GM12891 (cell line): ENCODE measurements at places on chromosomes 5 and 9.

DNA sequence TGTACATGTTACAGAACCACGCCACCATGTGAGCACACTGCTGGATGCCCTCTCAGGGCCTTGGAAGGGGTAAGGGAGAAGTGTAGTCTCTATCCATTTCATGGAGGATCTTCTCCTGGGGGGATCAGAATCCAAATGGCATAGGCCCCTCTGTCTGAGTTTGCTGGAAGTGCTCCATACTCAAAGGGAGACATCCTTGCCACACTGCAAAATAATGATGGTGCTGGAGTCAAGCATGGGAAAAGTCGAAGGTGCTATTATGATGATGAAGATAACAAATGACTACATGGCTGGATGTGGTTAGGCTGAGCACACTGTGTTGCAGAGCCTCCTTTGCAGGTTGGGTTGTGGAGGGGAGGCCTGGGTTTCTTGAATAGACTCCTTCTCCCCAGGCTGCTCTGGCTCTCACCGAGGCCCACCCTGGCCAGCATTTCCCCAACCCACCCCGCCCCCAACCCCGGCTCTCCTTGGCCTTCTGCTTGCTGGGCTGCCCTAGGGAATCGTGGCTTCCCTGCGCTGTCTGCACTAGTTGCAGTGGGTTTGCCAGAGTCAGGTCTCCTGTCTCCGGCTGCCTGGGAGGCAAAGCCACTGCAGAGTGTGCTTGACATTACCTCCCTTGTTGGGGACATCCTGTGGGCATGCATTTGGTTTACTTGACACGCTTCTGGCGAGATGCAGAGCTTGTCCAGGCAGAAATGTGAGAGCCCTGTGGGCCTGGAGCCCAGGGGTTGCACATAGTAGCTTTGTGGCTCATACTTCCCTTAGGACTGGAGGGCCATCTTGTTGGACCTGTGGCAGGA lies 3.0 kb downstream of the MVB12B start:
- no peak for DNase-seq

- no peak for DNase-seq
Observed at GRCh38 chr5:154862766-154863165, 4.3 kb downstream of the CNOT8 start.

- no peak for DNase-seq
Observed at GRCh38 chr5:2012885-2013284, 130.2 kb upstream of the IRX4 start.

DNA sequence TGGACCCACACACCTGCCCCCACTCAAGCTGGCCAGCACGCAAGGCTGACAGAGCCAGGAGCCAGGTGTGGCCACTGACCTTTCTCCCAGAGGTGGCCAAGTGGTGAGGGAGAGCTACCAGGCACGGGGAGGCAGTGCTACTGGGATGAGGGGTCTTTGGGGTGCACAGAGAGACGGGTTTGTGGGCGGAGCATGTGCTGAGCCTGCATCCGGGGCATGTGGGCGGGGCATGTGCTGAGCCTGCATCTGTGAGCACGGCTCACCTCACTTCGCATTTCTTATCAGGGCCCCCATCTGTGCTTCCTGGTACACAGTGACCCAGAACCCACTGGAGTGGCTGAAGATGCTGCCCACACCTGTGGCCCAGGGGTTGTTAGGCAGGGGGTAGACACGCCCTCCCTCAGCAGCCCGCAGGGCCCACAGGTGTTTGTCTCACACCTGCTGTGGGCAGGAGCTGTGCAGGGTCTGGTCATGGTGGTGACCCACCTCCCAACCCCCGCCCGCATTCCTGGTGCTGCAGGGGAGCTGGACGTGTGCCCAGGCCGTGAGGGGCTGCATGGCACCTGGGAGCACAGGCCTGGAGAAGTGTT lies 21.5 kb downstream of the CCDC187 start:
- DNase-seq: no peak

DNA sequence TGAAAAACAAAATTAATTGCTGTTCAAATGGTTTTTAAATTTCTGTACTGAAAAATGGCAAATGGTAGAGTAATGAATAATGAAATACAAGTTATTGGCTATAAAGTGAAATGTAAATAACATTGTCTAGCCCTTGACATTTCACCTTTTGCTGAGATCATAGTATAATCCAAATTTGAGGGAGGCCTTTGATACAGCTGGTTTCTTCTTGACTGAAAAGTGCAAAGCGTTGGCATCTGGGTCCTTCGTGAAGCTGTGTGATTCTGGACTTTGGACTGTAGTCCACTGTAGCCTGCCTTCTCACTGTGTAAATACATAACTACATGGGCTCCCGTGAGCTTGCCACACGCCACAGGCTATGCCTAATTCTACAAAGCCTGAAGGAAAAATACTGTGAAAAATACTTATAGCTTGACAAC lies 52.3 kb downstream of the ARHGEF28 start:
- no peak for DNase-seq

- DNase-seq: no peak
Observed at GRCh38 chr9:89854715-89855475, 250.1 kb downstream of the GADD45G start.

GRCh38 chr9:92954049-92954861 lies 6.9 kb downstream of the FGD3 start:
- no peak for DNase-seq

DNA sequence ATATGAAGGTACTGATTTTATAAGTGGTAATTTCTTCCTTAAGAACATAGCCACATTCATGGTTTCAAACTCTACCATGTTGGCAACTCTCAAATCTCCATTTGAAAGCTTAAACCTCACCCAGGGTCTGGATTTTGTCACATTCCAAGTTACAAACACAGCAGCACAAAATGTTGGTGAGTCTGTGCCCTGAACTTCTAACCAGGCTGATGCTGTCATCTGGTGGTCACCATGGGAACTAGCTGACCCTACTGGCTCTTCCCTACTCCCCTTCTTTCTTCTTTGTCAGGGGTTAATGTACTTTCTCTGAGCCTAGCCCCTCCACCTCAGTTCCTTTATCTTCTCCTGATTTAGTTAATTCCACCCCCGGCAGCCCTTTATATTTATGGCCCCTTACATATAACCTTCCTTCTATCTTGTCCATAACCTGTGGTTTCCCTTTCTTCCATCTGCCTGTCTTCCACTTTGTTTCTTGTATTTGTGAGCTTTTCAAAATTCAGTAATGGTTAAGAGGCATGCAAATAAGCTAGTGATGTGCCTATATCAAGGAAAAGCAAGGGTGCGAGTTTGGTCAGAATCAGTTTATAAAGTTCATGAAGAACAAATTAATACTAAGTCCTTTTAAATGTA lies 35.9 kb downstream of the TGFBR1 start:
- DNase-seq: no peak

- DNase-seq: no peak
Observed at GRCh38 chr9:7490317-7491108, 309.1 kb downstream of the DMAC1 start.

DNA sequence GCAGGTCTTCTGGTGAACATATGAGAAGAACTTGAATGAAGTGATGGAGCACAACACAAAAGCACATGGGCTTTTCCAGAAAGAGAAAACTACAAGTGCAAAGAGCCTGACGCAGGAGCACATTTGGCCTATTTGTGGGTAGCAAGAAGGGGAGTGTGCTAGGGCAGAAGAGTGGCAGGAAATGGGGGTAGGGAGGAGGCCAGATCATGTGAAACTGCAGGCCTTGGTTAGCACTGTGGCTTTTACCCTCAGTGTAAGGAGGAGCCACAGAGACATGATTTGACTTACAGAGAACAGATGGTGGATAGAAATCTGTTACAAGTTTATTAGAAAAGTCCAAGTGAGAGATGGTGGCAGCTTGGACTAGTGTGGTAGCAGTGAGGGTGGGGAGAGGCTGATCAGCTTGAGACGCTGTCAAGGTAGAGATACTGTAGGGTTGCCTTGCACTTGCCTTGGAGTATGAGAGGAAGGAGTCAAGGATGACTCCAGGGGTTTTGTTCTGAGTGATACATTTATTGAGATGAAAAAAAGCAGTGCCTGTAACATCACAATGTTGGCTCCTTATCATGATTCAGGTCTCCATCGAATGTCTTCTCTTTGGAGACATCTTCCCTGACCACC lies 126.7 kb downstream of the PPP2R2B start:
- no peak for DNase-seq

DNA sequence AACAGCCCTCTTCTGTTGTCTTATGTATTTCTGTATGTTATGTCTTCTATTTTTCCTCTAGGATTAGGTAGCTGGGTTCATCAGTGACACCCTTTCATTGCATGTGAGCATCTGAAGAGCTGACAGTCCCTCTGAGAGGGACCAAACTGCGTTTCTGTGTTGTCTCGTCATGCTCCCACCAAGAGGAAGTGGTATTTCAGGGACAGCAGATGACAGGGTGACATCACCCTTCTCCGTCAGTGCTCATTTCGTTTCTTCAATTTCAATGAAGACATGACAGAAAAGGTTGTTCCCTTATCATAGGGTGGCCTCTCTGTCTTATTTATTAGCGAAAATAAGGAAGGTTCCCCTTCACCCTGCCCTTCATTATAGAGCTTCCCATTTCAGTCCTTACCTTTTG lies 225.9 kb upstream of the NR4A3 start:
- DNase-seq: peak; percentile 12

- no peak for DNase-seq
Observed at GRCh38 chr5:132067451-132067850, 6.1 kb upstream of the CSF2 start.

- no peak for DNase-seq
Observed at GRCh38 chr9:120767451-120767850, 25.8 kb downstream of the FBXW2 start.

DNA sequence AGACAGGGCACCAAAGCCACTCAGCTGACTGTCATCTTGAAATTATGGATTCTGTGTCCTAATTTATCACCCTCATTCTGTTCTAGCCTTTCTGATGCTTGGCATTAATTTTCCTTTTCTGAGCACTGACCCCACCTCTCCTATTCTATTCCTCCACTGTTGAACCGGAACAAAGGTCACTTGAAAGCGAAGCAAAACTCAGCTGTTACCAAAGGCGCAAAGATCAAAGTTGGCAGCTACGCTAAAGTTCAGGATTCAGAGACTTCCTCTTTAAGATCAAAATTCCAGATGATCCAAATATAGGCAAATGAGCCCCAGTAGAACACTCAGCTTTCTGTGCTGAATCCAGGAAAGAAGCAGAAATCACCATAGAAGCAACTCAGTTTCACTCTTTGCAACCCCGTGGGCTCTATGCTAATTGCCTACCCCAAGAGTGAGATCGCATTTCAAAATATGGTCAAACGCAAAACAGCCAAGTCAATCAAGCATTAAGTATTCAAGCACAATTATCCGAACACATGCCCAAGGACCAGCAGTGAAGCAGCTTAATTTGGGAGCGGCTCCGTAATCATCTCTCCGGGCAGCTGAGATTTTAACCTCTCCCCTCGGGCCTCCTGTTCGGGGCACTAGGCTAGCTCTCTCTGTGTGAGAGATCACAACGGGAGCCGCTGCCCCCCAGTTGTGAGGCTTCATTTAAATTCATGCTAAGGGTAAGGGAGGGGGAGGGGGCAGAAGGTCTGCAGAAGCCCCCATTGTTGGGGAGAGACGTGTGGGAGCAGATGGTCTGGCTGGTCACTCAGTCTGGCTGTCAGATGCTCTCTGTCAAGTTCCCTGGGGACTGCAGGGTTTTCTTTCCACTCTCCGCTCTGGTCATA lies 288.6 kb downstream of the ELAVL2 start:
- no peak for DNase-seq

DNA sequence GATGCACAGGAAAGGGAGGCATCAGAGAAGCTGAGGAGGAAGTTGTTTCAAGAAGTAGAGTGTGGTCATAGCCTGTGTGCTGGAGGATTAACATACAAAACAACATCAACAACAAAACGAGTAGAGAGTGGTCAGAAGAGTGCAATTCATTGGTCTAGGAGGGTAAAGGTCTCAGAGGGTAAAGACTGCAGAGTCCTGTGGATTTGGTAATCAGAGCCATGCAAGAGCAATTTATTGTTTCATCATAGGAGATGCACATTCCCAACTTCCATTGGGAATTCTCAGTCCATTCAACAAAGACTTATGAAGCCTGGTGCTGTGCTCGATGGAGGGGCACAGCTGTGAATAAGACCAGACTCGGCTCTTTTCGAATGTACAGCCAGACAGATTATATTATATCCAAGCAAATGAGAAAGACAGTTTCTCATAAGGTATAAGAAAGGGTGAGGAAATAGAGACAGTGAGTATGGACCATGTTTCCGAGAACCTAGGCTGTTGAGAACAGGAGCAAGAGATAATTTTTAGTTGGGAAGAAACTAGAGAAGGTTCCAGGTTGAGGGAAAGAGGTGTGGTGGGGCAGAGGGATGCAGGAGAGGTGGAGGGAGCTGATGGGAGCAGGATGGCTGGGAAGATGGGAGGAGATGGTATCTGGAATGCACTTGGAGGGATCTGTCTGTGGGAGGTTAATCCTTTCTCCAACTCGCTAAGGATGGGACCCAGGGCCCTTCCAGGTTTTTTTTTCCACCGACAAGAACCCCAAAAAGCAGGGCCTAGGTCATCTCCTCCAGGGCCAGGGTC lies 7.9 kb upstream of the MYORG start:
- DNase-seq: no peak

GRCh38 chr9:109969573-109970237 lies 189.7 kb downstream of the PALM2AKAP2 start:
- DNase-seq: no peak

DNA sequence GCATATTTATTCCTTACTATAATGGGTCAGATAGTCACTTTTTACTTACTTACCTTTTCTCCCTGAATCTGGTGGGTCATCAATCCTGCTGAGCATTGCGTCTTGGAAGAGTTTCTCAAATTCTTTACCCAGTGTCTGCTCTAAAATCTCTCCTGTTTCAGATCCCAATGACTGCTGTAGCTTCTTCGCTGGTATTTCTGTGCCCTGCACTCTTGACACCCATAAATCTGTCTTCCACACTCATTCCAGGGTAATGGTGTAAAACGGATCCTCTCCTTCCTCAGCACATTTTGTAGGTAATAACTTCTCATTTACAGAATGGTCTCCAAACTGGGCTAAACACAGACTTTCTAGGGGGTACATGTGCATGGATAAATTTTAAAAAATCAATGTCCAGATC lies 407.4 kb downstream of the DMAC1 start:
- DNase-seq: no peak

- no peak for DNase-seq
Observed at GRCh38 chr5:140365282-140365681, 5.3 kb downstream of the SLC4A9 start.

- DNase-seq: no peak
Observed at GRCh38 chr9:105959531-105959930, 265.2 kb downstream of the TMEM38B start.
